ENCODE measurements at places on chromosomes 7 and 10. TPM values are rescaled to one million over a fixed set of nuclear protein-coding genes. Genes with fewer than 3 reads are reported as not detected.

Gene COBL
- 4.7 TPM for total RNA-seq

Gene PIK3AP1
- total RNA-seq, result 0.92 TPM

Gene ACBD7
- 1.0 TPM for total RNA-seq

Gene LRRC18
- total RNA-seq, result not detected

Gene STK31
- total RNA-seq, result 1.2 TPM

Gene HSPB1
- 655 TPM for total RNA-seq

Gene UTF1
- total RNA-seq, result 0.16 TPM

Gene SLC26A4
- total RNA-seq, result 0.04 TPM

Gene MYL7
- not detected for total RNA-seq

Gene ERVW-1
- total RNA-seq, result not detected

Measured in A549 treated with RU486 at 1 μM for 4 hours (cell line).